NCI-H1092 treated with DMSO at 0.1 percent for 48 hours (cell line): ENCODE measurements at places on chromosomes 12 and 14.
A peak's percentile ranks its signal among the peaks of the same experiment; 100 is the strongest.

DNA sequence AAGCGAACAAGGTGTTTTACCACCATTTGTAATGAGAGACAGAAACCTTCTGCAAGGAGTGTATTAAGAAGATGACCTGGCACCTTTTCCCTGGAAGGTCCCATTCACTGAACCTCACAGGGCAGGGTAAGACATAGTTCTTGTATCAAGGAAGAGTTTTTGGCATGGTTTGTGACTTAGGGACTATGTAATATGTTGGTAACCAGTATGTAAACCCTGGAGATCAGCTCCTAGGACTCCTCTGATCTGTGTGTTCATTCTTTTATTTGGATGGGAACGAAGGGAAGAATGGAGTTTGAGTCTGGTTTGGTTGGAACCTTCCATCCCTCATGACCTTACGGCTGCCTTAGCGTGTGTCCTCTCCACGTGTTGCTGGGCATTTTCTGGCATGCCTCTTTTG, 175.4 kb downstream of the CAND1 start:
- no peak for DNase-seq

DNA sequence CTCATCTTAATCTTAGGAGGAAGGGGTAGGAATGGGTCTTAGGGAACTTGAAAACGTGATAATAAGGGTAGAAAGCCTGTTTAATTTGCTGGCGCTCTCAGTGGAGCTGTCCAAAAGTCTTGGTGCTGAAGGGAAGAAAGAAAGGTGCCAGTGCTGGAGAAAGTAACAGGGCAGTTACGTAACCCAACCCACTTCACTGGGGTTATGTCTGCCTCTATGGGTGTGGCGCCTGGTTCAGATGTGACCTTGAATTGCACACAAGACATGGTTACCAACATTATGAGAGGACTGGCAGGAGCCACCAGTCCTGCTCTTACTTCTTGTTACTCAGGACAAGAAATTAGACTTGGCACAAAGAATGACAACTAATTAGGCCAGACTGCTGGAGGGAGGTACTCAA, 18.6 kb upstream of the GPATCH2L start:
- DNase-seq, result no peak

- no peak for DNase-seq
Measured at GRCh38 chr14:98035396-98035795, 1236.6 kb downstream of the BCL11B start.

GRCh38 chr14:75254901-75255584, 23.6 kb upstream of the FOS start:
- DNase-seq, result no peak

DNA sequence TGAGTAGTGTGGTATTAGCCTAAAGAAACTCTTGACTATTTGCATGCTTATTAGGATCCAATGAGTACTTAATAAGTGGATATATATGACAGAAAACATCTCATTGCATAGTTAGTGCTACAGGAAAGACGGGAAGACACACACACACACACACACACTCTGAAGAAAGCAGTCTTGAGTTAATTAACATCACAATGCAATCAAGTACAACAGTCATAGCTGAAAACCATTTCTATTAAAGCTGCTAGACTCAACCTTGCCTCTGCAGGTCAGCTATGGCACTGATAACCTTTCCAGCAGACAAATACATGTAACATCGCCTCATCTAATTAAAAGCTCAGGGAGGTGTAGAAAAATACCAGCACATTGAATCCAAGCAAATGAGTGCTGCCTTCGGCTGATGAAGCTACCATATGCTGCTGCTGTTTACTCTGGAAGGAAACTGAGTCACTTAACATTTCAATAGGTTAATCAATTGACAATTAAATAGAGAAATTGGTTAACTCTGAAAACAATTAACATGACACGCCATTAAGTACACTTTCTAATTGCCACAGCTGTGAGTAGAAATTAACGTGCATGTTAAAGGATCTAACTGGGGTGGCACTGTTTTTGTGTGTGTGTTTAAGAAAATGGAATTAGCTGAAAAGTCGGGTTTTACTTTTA, 93.2 kb upstream of the OTX2 start:
- no peak for DNase-seq

GRCh38 chr12:131239384-131240094, 285.8 kb downstream of the ADGRD1 start:
- no peak for DNase-seq

- DNase-seq, result no peak
Measured at GRCh38 chr12:126198966-126199692, 1133.9 kb downstream of the AACS start.

- peak; percentile 15 for DNase-seq
Measured at GRCh38 chr12:12891080-12891880, at the start of gene GPRC5A. Gene GPRC5A (plus strand): TSS chr12:12891562. CDS start chr12:12908250, 16,688 bp downstream.
